ENCODE measurements at places on chromosomes 5 and 9. TPM values are rescaled to one million over a fixed set of nuclear protein-coding genes. Genes with fewer than 3 reads are reported as not detected.

DNA sequence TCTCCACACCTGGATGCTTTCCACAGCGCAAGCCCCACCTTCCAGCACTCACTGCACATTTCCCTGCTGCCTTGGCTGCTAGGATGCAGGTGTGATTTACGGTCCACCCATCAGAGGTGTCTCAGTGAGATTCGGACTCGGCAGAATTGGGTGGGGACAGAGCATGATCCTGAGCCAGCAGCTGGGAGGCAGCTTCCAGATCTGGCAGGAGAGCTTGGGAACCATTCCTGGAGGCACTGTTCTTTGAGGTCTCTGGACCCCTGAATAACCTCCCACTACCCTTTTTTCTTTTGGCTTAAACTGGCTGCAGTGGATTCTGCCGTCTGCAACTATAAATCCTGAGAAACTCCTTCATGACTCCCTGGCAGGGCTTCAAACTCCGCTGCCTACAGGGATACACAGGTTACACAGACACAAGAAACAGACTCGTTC is 99.6 kb upstream of the PHYKPL start:
- H3K36me3 ChIP-seq, result no peaks in the 10 kb centered on the region
- H3K4me3 ChIP-seq, result no peak overlapping the region
- H3K4me1 ChIP-seq, result peaks cover 3% of the 10 kb centered on the region
- no peaks in the 10 kb centered on the region for H3K27me3 ChIP-seq
- H3K27ac ChIP-seq, result no peak overlapping the region

DNA sequence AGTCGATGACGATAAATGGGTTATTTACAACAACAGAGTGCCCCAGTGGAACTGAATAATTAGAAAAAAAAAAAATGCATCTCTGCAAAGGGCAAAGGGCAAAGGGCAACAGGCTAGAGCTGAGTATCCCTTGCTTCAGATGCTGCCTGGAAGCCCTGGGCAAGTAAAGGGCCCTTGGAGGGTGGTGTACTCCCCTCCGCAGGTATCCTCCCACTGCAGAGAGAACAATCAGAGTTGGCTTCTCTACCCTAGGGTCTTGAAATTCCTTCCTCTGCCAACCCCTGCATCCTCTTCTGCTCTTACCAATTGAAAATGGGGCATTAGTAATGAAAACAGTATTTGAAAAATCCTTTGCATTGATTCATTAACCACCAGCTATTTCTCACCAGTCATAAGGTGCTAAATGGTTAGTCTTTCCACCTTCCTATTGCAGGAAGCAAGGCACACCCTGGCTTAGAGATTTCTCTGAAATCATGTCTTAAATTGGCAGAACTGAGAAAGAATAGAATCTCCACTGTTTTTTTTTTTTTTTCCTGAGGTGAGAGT is 122.6 kb downstream of the SEMA6A start:
- H3K27me3 ChIP-seq, result no peaks in the 10 kb centered on the region
- no peak overlapping the region for H3K27ac ChIP-seq
- H3K4me3 ChIP-seq, result no peak overlapping the region

The GALNT12 gene
- total RNA-seq, result 14.9 TPM

DNA sequence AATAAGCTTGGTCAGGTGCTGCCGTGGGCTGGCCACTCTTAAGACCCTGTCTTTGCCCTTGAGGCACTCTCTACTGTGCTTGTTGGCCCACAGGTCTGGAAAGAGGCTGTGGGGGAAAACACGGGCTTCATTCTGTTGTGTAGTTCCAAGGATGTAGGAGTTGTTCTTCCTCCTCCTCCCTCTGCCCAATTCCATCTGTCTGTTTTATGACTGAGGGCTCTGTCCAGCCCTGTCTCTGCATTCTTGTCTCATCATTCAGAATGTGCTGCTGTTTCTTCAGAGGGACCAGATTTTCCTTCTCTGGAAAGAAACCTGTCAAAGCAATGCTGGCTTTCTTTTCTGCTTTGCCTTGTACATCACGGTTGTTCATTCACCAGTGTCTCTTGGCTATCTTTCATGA is 84.1 kb downstream of the MAP1B start:
- H3K36me3 ChIP-seq, result no peaks in the 10 kb centered on the region
- H3K27ac ChIP-seq, result no peak overlapping the region
- no peaks in the 10 kb centered on the region for H3K27me3 ChIP-seq
- no peak overlapping the region for H3K4me3 ChIP-seq
- no peak for DNase-seq

DNA sequence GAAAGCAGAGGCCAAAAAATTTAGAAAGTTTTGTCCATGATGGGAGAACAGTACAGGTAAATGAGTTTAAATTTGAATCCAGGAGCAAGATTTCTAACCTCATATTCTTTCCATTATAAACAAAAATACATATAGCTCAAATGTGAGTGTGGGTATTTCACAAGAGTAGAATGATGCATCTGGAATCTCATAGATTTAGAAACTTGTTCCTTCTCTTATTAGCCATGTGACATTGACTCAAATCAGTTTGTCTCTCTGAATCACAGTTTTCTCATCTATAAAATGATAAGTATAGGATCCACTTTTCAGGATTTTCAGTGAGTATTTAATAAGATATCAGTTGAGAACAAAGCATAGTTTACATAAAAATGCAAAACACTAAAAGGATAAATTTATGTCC is 436.3 kb upstream of the PAPPA start:
- no peak overlapping the region for H3K27ac ChIP-seq
- H3K36me3 ChIP-seq, result no peaks in the 10 kb centered on the region
- DNase-seq, result no peak
- no peaks in the 10 kb centered on the region for H3K27me3 ChIP-seq
- no peak overlapping the region for H3K4me3 ChIP-seq

GRCh38 chr5:146902471-146902870 is 23.9 kb upstream of the PPP2R2B start:
- H3K27me3 ChIP-seq, result no peaks in the 10 kb centered on the region
- no peak overlapping the region for H3K4me3 ChIP-seq
- no peaks in the 10 kb centered on the region for H3K4me1 ChIP-seq
- no peak overlapping the region for H3K27ac ChIP-seq
- no peak for DNase-seq

The OBP2A gene
- not detected for total RNA-seq

GRCh38 chr5:153818626-153819025 is 220.1 kb downstream of the FAM114A2 start:
- H3K4me3 ChIP-seq, result no peak overlapping the region
- H3K27me3 ChIP-seq, result no peaks in the 10 kb centered on the region
- no peaks in the 10 kb centered on the region for H3K4me1 ChIP-seq
- no peak for DNase-seq
- H3K27ac ChIP-seq, result no peak overlapping the region

- H3K4me3 ChIP-seq, result no peak overlapping the region
- H3K27me3 ChIP-seq, result no peaks in the 10 kb centered on the region
- H3K4me1 ChIP-seq, result no peaks in the 10 kb centered on the region
- no peak for DNase-seq
- H3K36me3 ChIP-seq, result no peaks in the 10 kb centered on the region
Observed at GRCh38 chr5:68369457-68370125, 154.0 kb downstream of the PIK3R1 start.

DNA sequence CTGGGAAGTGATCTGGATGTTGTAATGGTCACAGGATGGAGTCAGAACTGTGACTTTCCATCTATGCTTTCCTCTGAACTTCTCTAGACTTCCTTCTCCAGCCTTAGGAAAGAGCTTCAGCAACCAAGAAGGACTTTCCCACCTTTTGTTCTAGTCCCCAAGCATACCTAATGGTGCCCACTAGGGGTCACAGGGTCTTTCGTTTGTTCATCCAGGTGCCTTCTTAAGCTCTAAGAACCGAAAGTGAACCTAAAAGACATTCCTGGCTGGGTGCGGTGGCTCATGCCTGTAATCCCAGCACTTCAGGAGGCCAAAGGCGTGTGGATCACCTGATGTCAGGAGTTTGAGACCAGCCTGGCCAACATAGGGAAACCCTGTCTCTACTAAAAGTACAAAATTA is 1.8 kb upstream of the WNT8A start:
- no peaks in the 10 kb centered on the region for H3K36me3 ChIP-seq
- H3K4me3 ChIP-seq, result no peak overlapping the region
- H3K27ac ChIP-seq, result no peak overlapping the region
- peaks cover 4% of the 10 kb centered on the region for H3K4me1 ChIP-seq

The PDE4D gene
- 36.0 TPM for total RNA-seq

DNA sequence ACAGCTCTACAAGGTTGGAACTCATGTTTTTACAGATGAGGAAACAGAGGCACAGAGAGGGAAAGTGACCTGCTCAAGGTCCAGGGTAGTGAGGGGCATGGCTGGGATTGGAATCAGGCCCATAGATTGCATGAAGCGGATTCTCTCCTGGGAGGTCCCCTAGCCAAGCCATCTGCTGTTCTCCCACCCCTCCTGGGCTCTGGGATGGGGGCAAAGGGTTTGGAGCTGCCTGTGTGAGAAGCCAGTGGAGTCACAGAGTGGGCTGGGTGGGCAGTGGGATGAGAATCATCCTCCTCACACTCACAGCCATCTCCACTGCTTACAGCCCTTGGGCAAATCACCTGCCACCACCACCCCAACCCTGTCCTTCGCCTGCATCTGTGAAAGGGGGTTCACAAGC is 38.6 kb upstream of the PSD2 start:
- no peak for DNase-seq
- H3K27me3 ChIP-seq, result no peaks in the 10 kb centered on the region
- no peak overlapping the region for H3K27ac ChIP-seq
- no peak overlapping the region for H3K4me3 ChIP-seq
- H3K4me1 ChIP-seq, result no peaks in the 10 kb centered on the region

DNA sequence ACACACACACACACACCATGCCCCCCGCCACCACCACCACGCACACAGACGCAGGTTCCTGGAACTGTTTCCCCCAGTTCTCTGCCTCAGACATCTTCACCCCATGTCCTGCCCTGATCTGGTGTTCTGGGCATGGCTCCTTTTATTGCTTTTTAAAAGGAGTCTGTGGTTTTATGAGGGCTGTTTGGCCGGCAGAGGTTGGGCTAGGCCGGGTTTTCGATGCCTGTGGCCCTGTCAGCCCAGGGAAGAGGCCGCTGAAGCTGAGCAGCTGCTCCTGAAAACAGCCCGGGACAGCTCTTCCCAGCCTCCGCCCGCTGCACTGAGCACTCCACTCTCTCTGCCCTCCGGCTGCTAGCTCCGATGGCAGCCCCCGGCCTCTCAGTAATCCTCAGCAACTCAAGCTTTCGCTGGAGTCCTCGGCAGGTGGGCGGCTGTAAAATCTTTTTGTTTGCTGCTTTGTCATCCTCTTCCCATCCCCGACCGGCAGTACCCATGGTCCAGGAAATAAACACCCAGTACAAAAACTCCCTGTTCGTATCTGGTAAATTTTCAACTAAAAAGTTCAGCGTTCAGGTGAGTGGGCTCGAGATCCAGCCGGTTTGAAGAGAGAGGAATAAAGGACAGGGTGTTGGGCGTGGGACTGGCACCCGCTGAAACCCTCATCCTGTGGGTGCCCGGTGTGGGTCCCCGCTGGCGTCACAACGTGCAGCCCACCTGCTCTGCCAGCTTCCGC is 103.0 kb upstream of the ERCC6L2 start:
- H3K27me3 ChIP-seq, result no peaks in the 10 kb centered on the region
- no peak for DNase-seq
- H3K4me3 ChIP-seq, result no peak overlapping the region
- no peak overlapping the region for H3K27ac ChIP-seq
- H3K36me3 ChIP-seq, result no peaks in the 10 kb centered on the region

The KIF4B gene
- total RNA-seq, result 0.30 TPM

- DNase-seq, result no peak
- no peak overlapping the region for H3K27ac ChIP-seq
- no peaks in the 10 kb centered on the region for H3K27me3 ChIP-seq
- no peaks in the 10 kb centered on the region for H3K4me1 ChIP-seq
- no peaks in the 10 kb centered on the region for H3K36me3 ChIP-seq
Observed at GRCh38 chr9:123389070-123389469, 33.1 kb downstream of the CRB2 start.

GRCh38 chr5:82338771-82339373 is 60.7 kb upstream of the RPS23 start:
- no peaks in the 10 kb centered on the region for H3K4me1 ChIP-seq
- no peaks in the 10 kb centered on the region for H3K27me3 ChIP-seq
- no peak overlapping the region for H3K4me3 ChIP-seq
- no peaks in the 10 kb centered on the region for H3K36me3 ChIP-seq
- DNase-seq, result no peak

The PRRX2 gene
- not detected for total RNA-seq

- H3K4me1 ChIP-seq, result no peaks in the 10 kb centered on the region
- no peaks in the 10 kb centered on the region for H3K36me3 ChIP-seq
- H3K27me3 ChIP-seq, result no peaks in the 10 kb centered on the region
- no peak overlapping the region for H3K27ac ChIP-seq
- no peak for DNase-seq
- no peak overlapping the region for H3K4me3 ChIP-seq
Observed at GRCh38 chr9:31908891-31909480, 475.5 kb upstream of the ACO1 start.

DNA sequence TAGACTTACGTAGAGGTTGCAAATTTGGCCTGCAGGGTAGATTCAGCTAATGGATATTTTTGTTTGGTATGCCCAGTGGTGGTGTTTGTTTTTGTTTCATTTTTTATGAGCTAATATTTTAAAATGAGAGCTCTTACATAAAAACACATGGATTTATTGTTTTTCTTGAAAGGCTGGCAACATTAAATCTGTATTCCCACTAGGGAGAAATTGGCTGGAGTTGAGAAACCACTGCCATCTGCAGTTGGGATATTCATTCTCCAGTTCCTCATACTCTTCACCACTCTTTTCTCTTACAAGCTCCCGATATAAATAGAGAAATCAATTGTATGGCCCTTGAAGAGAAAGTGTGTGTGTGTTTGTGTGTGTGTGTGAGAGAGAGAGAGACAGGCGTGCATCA is 143.3 kb downstream of the ALDH1A1 start:
- no peaks in the 10 kb centered on the region for H3K36me3 ChIP-seq
- DNase-seq, result no peak
- no peaks in the 10 kb centered on the region for H3K4me1 ChIP-seq
- H3K4me3 ChIP-seq, result no peak overlapping the region
- no peak overlapping the region for H3K27ac ChIP-seq
